CD4-positive, CD25-positive, alpha-beta regulatory T cell (primary cell): ENCODE measurements at places on chromosomes 5 and 9. TPM values are rescaled to one million over a fixed set of nuclear protein-coding genes. Genes with fewer than 3 reads are reported as not detected.

GRCh38 chr9:99746406-99746805, 75.3 kb upstream of the NR4A3 start:
- H3K27me3 ChIP-seq, result peaks cover 10% of the 10 kb centered on the region
- H3K27ac ChIP-seq, result no peak overlapping the region
- no peak for DNase-seq
- H3K4me1 ChIP-seq, result no peaks in the 10 kb centered on the region
- H3K36me3 ChIP-seq, result no peaks in the 10 kb centered on the region
- no peak overlapping the region for H3K4me3 ChIP-seq

GRCh38 chr5:59727186-59727585, 166.3 kb downstream of the PDE4D start:
- DNase-seq, result no peak
- no peaks in the 10 kb centered on the region for H3K27me3 ChIP-seq
- H3K4me3 ChIP-seq, result no peak overlapping the region
- no peak overlapping the region for H3K27ac ChIP-seq

DNA sequence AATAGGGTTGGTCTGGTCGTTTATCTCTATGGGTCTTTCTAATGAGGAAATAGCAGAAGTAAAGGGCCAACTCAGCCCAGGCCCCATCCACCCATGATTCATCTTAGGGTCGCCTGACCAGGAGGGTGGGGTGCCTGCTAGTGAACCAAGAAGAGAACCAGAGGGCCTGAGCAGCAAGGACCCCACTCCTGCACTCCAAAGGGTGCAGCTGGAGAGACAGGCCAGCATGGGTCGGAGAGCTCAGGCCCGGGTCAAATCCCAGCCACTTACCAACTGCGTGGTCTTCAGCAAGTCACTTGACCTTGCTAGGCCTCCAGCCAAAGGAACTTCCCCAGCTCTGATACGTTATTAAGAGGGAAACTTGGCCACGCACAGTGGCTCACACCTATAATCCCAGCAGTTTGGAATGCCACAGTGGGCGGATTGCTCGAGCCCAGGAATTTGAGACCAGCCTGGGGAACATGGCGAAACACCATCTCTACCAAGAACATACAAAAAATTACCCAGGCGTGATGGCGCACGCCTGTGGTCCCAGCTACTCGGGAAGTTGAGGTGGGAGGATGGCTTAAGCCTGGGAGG, 4.3 kb downstream of the BBLN start:
- H3K4me1 ChIP-seq, result peaks cover 16% of the 10 kb centered on the region
- no peaks in the 10 kb centered on the region for H3K27me3 ChIP-seq
- no peak for DNase-seq
- H3K4me3 ChIP-seq, result no peak overlapping the region
- no peak overlapping the region for H3K27ac ChIP-seq
- H3K36me3 ChIP-seq, result peaks cover 39% of the 10 kb centered on the region

Gene PITX1
- not detected for total RNA-seq

DNA sequence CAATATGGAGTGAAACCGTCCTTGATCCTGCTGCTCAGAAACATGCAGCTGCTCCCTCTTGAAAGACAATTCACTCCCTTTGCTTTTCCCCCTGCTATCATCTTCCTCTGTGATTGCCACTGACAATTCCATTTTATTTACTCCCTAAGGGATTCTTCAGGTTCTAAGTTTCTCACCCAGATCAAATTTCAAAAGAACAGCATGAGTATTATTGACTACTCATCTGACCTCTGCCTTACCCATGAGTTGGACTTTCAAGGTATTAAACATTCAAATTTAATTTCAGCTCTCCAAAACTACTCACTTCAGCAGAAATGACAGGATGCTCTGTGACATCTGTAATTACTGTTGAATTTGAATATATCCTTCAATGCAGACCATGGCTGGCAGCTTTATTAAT, 236.5 kb upstream of the HAPLN1 start:
- H3K4me3 ChIP-seq, result no peak overlapping the region
- no peak for DNase-seq
- no peaks in the 10 kb centered on the region for H3K4me1 ChIP-seq
- H3K36me3 ChIP-seq, result no peaks in the 10 kb centered on the region

GRCh38 chr5:61768692-61769281, 436.7 kb downstream of the ZSWIM6 start:
- DNase-seq, result no peak
- no peak overlapping the region for H3K27ac ChIP-seq
- no peak overlapping the region for H3K4me3 ChIP-seq
- no peaks in the 10 kb centered on the region for H3K4me1 ChIP-seq
- no peaks in the 10 kb centered on the region for H3K36me3 ChIP-seq
- no peaks in the 10 kb centered on the region for H3K27me3 ChIP-seq

DNA sequence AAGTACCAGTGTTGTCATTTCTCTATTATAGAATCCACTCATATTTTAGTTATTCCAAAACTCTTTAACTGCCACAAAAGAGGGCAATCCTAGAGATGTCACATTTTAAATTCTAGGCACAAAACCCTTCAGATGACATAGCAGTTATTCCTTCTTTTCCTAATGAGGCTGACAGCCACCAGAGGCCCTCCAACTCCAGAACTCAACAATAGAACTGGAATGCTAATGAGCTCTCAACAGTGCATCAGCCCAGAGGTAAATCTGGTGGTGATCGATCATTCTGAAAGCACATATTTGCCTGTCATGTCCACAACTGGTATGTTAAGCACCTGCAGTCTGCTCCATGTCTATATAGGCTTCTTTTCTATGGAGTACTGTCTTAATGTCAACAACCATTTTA, 40.2 kb upstream of the RAB3C start:
- H3K4me3 ChIP-seq, result no peak overlapping the region
- no peaks in the 10 kb centered on the region for H3K36me3 ChIP-seq
- no peaks in the 10 kb centered on the region for H3K27me3 ChIP-seq
- H3K27ac ChIP-seq, result no peak overlapping the region
- no peaks in the 10 kb centered on the region for H3K4me1 ChIP-seq

GRCh38 chr9:89442501-89442978, 55.4 kb downstream of the SEMA4D start:
- no peak for DNase-seq
- peaks cover 95% of the 10 kb centered on the region for H3K4me1 ChIP-seq
- H3K27me3 ChIP-seq, result no peaks in the 10 kb centered on the region
- no peak overlapping the region for H3K4me3 ChIP-seq
- peaks cover 23% of the 10 kb centered on the region for H3K36me3 ChIP-seq

Gene C1QTNF2
- total RNA-seq, result not detected

Gene SLC30A5
- 25.4 TPM for total RNA-seq

DNA sequence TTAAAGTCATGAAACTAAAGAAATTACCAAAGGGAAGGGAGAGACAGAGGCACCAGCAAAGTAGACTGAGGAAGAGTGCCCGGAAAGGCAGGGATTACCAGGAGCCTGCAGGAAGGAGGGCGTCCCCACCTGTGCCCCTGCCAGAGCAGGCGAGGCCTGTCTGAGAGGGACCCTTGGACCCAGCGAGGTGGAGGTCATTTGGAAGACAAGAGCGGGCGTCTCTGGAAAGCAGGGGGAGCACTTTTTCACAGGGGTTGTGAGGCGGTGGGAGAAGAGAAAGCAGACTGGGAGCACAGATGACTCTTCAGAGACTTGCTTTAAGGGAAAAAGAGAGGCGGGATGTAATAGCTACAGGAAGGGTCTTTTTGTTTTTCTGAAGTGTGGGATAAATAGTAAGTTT, 27.5 kb upstream of the SLC2A8 start:
- H3K36me3 ChIP-seq, result no peaks in the 10 kb centered on the region
- H3K4me3 ChIP-seq, result no peak overlapping the region
- DNase-seq, result no peak
- no peak overlapping the region for H3K27ac ChIP-seq

- no peaks in the 10 kb centered on the region for H3K4me1 ChIP-seq
- H3K27ac ChIP-seq, result no peak overlapping the region
- H3K4me3 ChIP-seq, result no peak overlapping the region
- no peaks in the 10 kb centered on the region for H3K36me3 ChIP-seq
- H3K27me3 ChIP-seq, result peaks cover 3% of the 10 kb centered on the region
These were observed 100.4 kb downstream of the SGCD start for GRCh38 chr5:156427315-156427714.

DNA sequence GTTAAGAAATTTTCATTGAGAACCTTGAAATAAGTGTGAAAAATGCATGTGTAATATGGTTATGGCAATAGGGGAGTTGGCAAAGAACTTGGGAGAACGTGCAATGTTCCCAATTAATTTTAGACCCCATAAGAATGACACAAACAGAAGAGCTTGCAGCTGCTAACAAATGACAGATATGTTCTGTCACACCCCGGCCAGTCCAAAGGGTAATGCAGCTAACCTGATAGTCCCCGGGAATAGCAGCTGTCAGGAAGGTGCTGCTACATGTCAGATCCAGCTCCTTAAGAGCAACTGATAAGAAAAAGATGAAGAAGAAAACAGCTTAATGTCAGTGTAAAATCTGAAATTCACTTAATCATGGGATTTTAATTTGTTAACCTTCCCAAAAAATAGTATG, 30.4 kb downstream of the SEMA5A start:
- no peak overlapping the region for H3K4me3 ChIP-seq
- no peak for DNase-seq
- H3K27me3 ChIP-seq, result no peaks in the 10 kb centered on the region
- H3K27ac ChIP-seq, result no peak overlapping the region
- no peaks in the 10 kb centered on the region for H3K36me3 ChIP-seq
- H3K4me1 ChIP-seq, result no peaks in the 10 kb centered on the region

DNA sequence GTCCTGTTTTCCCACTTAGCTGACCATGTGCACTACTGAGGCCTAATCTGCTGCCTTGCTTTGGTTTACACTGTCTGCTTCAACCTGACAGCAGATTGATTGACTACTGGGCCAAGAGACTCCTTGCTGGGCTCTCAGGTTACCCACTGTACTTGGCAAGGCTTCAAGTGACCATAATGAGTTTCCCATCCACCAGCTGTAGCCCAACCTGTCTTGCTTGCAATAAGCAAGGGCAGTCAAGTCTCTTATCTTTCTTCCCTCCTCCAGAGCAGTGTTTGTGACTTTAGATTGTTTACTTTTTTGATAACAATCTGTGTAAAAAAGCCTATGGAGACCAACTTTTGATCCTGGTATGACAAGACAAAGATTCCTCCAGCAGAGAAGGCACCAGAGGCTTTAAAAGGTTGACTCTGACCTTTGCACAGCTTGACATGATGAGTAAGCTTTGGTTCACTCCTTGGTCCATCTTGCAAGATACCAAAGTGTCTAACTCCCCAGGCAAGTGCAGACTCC, 912.3 kb upstream of the SEMA6A start:
- H3K27ac ChIP-seq, result no peak overlapping the region
- H3K4me3 ChIP-seq, result no peak overlapping the region
- no peaks in the 10 kb centered on the region for H3K4me1 ChIP-seq
- no peaks in the 10 kb centered on the region for H3K36me3 ChIP-seq

DNA sequence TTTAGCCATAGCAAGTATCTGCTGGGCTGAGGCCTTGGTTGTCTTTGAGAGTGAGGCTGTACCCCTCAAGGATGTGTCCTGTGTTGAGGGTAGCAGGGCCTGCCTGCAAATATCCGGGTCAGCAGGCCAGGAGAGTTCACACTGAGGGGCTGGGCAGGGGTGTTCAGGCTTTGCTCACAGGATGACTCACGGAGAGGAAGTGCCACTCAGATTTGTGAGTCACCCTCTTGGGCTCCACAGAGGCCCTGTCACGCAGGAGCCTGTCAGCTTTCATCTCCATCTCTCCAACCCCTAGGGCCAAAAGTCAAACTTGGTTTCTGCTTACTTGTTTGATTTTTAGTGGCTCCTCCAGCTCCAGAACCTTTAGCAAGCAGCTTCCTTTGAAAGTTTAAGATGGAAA, 211.5 kb downstream of the SEC61B start:
- peak; percentile 1 for DNase-seq
- H3K27ac ChIP-seq, result no peak overlapping the region
- no peaks in the 10 kb centered on the region for H3K4me1 ChIP-seq
- H3K4me3 ChIP-seq, result no peak overlapping the region
- H3K36me3 ChIP-seq, result no peaks in the 10 kb centered on the region

GRCh38 chr5:175542966-175543235, 64.5 kb downstream of the SFXN1 start:
- H3K4me1 ChIP-seq, result no peaks in the 10 kb centered on the region
- no peaks in the 10 kb centered on the region for H3K36me3 ChIP-seq
- H3K27me3 ChIP-seq, result peaks cover 3% of the 10 kb centered on the region
- no peak for DNase-seq

GRCh38 chr9:97794666-97795065, 58.4 kb upstream of the FOXE1 start:
- H3K4me3 ChIP-seq, result no peak overlapping the region
- H3K27me3 ChIP-seq, result peaks cover 15% of the 10 kb centered on the region
- no peaks in the 10 kb centered on the region for H3K4me1 ChIP-seq
- H3K36me3 ChIP-seq, result no peaks in the 10 kb centered on the region
- H3K27ac ChIP-seq, result no peak overlapping the region

GRCh38 chr5:57117596-57117995, 56.3 kb upstream of the GPBP1 start:
- H3K27me3 ChIP-seq, result no peaks in the 10 kb centered on the region
- DNase-seq, result no peak
- no peaks in the 10 kb centered on the region for H3K4me1 ChIP-seq
- no peaks in the 10 kb centered on the region for H3K36me3 ChIP-seq
- no peak overlapping the region for H3K27ac ChIP-seq

- H3K36me3 ChIP-seq, result no peaks in the 10 kb centered on the region
- peaks cover 2% of the 10 kb centered on the region for H3K27me3 ChIP-seq
- H3K4me3 ChIP-seq, result no peak overlapping the region
- no peak for DNase-seq
- no peaks in the 10 kb centered on the region for H3K4me1 ChIP-seq
These were observed 55.2 kb downstream of the PLK2 start for GRCh38 chr5:58404734-58405133.

- H3K27me3 ChIP-seq, result no peaks in the 10 kb centered on the region
- no peak overlapping the region for H3K4me3 ChIP-seq
- H3K4me1 ChIP-seq, result peaks cover 12% of the 10 kb centered on the region
- peaks cover 3% of the 10 kb centered on the region for H3K36me3 ChIP-seq
- no peak overlapping the region for H3K27ac ChIP-seq
- DNase-seq, result no peak
These were observed 3.5 kb downstream of the RFESD start for GRCh38 chr5:95649842-95650620.

DNA sequence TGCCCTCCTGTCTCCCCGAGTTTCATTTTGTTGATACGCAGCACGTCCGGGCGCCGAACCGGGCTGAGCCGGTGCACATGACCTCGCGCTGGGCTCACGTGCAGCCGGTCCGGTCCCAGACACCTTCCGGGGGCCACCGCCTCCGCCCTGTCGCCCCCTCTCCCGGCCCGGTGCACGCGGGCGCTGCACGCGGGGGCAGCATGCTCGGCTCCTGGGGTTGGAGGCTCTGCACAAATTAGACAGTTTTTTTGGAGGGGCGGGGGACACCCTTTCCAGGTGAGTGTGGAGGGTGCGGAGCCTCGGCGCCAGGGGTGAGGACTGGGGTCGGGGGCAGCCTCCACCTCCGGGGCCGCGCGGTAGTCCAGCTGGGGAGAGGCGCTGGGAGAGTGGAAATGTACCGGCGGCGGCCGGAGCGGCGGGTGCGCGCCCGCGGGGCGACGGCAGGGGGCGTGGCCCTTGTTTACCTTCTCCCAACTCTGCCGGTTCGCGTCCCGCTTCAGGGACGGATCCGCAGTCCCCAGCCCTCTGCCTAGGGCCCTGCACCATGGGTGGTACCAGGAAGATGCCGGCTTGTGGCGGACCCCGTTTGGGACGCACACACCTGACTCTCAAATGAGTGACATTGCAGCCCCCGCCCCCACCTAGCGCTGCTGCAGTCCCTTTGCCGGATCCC, 1.1 kb downstream of the JADE2 start:
- H3K4me3 ChIP-seq, result peak overlapping the region; percentile 37
- H3K4me1 ChIP-seq, result peaks cover 50% of the 10 kb centered on the region
- peak overlapping the region; percentile 99 for H3K27ac ChIP-seq

Gene F2RL2
- not detected for total RNA-seq

Gene NXNL2
- not detected for total RNA-seq
